Activated CD8-positive, alpha-beta memory T cell treated with anti-CD3 and anti-CD28 coated beads, Interleukin-2, amount 10 ng/mL, durations not matched to agents 7 days and 5 days (primary cell): ENCODE measurements at places on chromosomes 3 and 15. TPM values are rescaled to one million over a fixed set of nuclear protein-coding genes. Genes with fewer than 3 reads are reported as not detected.

Gene ELP6
- 48.8 TPM for total RNA-seq

Gene ZCWPW2
- total RNA-seq: not detected

Gene MYO5C
- 1.3 TPM for total RNA-seq

Gene GUCA1C
- total RNA-seq: not detected

Gene SLC15A2
- total RNA-seq: 2.4 TPM

Gene GASK1A
- total RNA-seq: not detected

Gene CD86
- 25.3 TPM for total RNA-seq

Gene CTXN2
- not detected for total RNA-seq

Gene PIF1
- 85.5 TPM for total RNA-seq

Gene ANKRD34C
- total RNA-seq: not detected

Gene GRK7
- not detected for total RNA-seq

Gene CFAP44
- 3.4 TPM for total RNA-seq

DNA sequence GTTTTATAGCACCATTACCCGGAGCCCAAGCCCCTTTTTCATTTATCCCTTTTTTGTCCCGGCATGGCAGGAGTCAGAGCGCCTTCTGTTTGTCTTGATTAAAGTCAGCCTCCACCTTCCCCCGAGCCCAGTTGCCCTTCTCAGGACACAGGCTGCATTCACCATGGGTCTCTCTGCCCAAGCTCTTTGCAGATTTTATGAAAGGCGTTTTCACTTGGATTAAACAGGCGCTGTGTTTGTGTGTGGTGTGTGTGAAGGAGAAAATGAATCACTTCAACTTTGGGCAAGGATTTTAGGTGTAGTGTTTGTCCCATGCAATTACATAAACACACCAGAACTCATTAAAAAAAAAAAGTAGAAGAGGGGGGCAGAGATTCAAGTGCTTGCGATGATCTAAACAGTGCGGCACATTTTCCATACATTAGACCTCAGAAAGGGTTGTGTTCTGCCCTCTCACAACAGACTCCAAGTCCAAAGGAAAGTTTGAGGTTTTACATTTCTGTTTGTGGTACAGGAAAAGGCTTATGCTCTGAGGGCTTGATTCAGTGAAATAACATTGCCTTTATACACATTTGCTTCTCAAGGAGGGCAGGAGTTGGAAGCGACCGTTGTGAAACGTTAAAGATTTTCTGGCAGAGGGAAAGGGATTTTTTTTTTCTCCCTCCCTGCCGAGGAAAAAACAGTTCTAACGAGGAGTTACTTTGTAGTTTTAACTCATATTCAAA, 14.5 kb upstream of the IL16 start:
- DNase-seq: no peak

- no peak for DNase-seq
Measured at GRCh38 chr3:66400411-66401156, 100.2 kb downstream of the LRIG1 start.

GRCh38 chr3:71372911-71373637, 210.5 kb downstream of the FOXP1 start:
- DNase-seq: no peak

DNA sequence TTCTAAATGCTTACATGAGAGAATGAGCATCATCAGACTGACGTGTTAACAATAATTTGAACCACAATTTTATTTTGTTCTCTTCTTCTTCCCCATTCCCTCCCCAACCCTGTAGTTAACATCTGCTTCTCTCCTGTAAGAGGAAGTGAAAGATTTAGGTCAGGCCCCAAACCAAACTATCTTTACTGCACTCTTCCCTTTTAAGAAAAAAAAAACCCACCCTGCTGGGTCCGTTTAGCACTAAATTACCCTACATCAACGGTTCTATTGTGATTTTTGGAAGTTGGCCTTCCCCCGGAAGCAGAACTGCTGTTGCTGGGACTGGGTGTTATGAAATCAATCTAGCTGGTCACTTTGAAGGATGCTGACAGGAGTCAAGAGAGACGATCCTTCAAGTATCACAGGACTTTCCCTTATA, 49.4 kb downstream of the NFKBIZ start:
- DNase-seq: no peak

DNA sequence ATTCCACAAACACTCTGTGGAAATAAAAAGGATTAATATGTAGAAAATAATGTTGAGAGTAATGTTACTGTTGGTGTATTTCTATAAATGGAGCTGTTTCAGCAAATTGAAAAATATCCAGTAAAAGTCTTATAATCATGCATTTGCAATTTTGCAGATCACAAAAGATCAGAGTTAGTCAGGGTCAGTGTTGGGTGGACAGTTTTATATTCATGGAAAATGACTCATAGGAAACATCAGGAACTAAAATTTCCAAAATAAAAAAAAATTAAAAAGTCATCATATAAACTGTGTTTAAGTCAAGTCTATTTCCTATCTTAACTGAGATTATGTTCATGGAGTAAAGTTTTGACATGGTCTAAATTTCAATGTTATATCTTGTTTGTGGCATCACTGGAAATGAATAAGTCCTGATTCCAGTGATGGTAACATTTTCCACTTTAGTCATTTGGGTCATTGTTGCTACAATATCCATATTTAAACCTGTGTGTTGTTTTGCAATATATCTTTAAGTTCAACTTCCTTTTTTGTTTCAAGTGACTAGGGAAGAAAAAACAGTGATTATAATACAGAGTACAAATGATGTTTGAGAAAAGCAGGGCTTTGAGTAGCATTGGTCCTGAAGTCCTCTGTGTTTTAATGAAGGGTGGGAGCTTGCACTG, 37.8 kb downstream of the MITF start:
- DNase-seq: no peak

DNA sequence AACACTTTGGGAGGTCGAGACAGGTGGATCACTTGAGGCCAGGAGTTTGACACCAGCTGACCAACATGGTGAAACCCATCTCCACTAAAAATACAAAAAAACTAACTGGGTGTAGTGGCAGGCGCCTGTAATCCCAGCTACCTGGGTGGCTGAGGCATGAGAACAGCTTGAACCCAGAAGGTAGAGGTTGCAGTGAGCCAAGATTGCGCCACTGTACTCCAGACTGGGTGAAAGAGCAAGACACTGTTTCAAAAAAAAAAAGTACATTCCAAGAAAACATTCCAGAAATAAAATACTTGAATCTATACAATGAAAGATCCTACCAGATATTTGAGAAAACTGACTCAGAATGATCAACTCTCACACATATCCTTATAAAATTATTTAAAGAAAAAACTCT, 30.4 kb downstream of the TFDP2 start:
- no peak for DNase-seq

GRCh38 chr3:12175844-12176453, 17.2 kb upstream of the TIMP4 start:
- peak; percentile 59 for DNase-seq

- DNase-seq: no peak
Measured at GRCh38 chr15:35087759-35088158, 2.7 kb upstream of the NANOGP8 start.

DNA sequence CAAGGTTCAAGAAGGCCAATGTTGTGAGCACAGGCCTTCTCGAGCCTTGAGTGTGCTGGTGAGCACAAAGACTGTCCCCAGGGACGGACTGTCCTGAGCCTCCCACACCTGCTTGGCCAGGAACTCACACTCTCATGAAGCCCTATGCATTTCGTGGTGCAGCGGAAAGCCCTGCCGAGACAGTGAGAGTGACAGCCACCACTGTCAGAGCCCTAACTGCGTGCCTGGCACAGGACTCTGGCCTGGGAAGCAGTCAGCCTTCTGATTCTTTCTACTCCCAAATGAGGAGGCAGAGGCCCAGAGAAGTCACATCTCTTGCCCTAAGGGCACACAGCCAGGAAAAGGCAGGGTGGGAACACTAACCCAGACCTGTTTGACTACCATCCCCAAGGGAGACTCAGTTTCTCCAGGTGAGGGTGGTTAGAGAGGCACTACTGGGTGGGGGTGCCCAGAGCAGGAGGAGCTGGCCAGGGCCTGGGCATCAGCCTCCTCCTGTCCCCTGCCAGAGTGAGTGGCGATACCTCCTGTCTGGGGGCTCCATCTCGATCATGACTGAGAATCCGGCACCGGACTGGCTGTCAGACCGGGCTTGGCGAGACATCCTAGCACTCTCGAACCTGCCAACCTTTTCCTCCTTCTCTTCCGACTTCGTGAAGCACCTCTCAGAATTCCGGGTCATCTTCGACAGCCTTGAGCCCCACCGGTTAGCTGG, 50.8 kb downstream of the SEMA3G start:
- DNase-seq: no peak

DNA sequence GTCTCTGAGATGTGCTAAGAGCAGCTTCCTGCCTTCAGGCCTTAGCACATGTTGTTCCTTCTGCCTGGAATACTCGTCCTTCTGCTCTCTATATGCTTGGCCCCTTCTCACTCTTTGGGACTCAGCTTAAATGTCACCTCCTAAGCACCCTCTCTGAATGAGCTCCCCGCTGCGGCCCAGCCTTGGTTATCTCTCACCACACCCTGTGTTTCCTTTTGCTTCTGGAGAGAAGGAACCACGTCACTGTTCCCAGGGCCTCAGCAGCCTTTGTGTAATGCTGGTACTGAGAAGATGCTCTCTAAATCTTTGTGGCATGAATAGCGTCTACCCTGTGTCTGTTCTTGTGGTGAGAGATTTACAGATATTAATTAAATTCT, 2.2 kb downstream of the FAH start:
- no peak for DNase-seq

DNA sequence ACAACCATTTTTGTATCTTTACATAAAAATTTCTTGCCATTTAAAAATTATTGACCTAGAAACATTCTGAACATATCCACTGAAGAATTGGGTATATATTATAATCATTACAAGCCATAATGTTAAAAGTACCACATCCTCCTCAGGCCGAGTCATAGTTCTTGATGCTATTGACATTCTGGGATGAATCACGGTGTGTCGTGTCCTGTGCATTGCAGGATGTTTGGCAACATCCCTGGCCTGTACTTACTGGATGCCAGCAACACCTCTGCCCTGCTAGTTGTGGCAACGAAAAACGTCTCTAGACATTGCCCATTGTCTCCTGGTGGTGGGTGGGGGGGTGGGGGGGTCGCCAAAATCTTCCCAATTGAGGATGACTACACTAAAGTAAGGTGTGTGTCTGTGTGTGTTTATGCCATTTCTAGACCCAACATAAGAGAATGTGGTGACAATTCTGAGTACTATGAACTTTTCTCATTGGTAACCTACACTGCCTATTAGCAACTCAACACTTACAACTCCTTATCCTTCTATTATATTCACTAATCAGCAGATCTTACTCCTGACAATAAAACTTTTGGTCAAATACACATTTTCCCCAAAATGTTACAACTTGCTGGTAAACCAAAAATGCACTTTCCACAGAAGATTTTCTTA, 471.6 kb downstream of the FOXP1 start:
- no peak for DNase-seq

DNA sequence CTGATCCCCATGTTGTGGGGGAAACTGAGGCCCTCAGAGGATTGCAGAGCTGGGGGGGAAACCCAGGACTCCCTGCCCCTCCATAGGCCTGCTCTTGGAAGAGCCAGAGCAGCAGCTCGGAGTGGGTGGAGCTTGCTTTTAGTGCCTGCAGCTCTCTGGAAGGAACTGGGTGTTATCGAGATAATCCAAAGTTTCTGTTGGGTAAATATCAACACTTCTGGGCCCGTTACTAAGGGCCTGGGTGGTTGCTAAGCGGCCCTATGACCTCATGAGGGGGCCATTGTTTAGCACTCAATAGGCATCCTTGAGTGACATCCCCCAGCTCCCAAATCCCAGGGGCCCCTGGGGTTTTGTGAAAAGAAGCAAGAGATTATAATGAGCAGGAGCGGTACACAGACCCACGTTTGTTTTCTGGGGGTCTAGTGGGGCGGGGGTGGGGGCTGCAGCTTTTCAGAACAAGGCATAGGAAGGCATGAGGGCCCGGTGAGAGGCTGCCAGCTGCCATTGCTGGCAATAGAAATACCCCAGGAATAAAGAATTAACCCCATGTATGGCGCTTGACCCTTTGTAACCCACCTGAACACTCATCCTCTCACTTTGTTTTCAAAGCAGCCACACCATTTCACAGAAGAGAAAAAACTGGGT, 48.3 kb upstream of the ATP2B2 start:
- DNase-seq: peak; percentile 16

GRCh38 chr3:128231606-128232005, 78.3 kb downstream of the EEFSEC start:
- DNase-seq: no peak
